AG09309 (cell line): ENCODE measurements at places on chromosomes 6 and 20.
A peak's percentile ranks its signal among the peaks of the same experiment; 100 is the strongest.

GRCh38 chr6:35967076-35967774 lies 46.3 kb upstream of the SRPK1 start:
- DNase-seq: no peak

- DNase-seq: no peak
Observed at GRCh38 chr6:27260836-27261375, 13.4 kb downstream of the PRSS16 start.

GRCh38 chr20:17767624-17768023 lies 67.9 kb downstream of the BANF2 start:
- DNase-seq: no peak

GRCh38 chr6:159151266-159151855 lies 17.8 kb upstream of the FNDC1 start:
- no peak for DNase-seq

GRCh38 chr20:54556406-54556805 lies 81.0 kb downstream of the DOK5 start:
- no peak for DNase-seq

DNA sequence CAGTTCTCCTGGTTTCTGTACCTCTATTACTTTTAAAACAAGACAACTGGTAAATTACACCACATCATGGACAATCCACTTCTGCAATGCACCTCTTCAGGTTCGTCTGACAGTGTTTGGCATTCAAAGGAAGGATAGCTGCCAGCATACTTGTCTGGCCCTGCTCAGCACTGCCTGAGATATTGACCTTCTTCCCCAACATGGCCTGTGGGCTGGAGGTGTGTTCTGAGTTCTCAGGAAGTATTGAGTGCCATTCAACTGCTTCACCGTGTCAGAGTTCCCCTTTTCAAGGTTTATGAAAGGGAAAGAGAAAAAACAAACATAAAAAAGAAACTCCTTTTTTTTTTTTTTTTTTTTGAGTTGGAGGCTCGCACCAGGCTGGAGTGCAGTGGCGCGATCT lies 267.9 kb upstream of the SASH1 start:
- no peak for DNase-seq

DNA sequence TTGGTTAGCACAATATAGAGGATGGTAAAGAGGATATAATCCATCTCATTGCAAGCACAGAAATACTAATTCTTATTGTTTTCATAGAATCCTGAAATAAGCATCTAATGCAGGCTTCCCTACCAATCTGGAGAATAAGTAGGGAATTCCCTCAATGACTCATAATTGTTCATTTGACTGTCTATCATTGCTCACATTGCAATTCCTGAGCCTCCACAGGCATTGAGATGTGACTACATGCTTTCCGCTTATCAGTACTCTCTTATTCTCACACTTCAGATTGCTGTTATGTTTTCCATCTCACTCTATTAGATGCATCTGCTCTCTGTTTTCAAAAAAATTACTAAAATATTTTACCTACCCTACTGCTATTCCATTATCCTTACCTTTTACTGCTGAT lies 216.2 kb upstream of the PRSS16 start:
- no peak for DNase-seq

DNA sequence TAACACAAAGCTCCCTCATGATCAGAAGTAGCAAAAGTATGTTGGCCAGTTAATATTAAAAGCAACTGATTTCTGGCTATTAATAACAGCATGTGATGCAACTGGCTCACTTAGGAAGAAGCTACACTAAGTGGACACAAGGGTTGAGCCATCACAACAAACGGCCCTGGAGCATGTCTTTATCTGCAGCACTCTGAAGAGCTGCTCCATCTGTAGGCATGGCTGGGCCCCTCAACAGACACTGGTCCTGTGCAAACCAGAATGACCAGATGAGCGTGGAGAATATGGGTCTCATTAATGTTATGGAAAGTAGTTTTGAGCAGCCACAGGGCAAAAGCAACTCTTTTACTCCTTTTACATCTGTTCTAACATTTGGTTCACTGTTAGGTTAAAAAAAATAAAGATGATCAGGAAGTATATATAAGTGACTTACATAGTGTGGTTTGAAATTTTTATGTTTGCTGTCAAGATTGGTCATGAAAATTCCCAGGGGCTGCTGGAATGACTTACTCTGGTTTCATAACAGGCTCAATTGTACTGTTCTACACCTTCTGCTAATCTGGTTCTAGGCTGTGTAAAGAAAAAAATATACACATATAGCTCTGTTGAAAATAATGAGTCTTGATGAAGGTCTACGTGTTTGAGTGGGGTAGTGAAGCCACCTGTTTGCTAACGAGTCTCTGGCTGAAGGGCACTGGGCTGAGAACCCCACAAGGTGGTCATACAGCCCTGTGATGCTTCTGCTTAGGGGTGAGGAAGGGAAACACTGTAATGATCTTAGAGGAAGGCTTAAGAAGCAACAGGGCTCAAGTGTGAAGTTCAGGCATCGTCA lies 58.1 kb downstream of the INSM1 start:
- no peak for DNase-seq

GRCh38 chr6:110020888-110021287 lies 42.8 kb downstream of the GPR6 start:
- DNase-seq: no peak

- DNase-seq: peak; percentile 96
Observed at GRCh38 chr6:23174781-23175361, 605.5 kb downstream of the HDGFL1 start.

- no peak for DNase-seq
Observed at GRCh38 chr6:98657764-98658163, 176.6 kb upstream of the POU3F2 start.

GRCh38 chr6:130223508-130223907 lies 757 bp upstream of the SAMD3 start:
- DNase-seq: no peak

GRCh38 chr20:10857352-10858070 lies 183.7 kb upstream of the JAG1 start:
- DNase-seq: no peak

DNA sequence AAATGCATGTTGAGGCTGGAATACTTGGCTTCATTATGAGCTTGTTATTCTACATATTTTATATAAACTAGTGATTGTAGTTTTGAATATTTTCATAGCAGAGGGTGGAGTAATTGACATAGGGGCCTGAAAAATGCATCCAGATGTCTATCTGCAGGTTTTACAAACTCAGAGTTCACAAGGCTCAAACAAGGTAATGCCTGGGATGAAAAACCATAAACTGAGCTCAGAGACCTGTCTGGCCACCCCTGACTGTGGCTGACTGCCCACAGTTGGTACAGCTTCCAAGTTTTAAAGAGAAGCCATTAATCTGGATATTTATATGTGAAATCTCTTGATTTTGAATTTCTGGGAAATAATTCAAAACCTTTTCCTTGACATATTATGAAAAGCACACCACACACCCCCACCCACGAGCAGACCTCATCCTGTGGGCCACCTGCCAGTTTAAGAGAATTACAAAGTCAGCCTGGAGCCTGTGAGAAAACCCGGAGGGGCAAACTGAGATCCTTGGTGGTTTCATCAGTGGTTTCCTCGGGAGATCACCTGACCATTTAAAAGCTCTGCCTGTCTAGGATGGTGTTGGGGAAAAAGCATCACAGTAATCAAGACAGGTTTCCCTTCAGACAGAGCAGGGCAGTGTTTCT lies 230.1 kb downstream of the SAMD5 start:
- peak; percentile 27 for DNase-seq

DNA sequence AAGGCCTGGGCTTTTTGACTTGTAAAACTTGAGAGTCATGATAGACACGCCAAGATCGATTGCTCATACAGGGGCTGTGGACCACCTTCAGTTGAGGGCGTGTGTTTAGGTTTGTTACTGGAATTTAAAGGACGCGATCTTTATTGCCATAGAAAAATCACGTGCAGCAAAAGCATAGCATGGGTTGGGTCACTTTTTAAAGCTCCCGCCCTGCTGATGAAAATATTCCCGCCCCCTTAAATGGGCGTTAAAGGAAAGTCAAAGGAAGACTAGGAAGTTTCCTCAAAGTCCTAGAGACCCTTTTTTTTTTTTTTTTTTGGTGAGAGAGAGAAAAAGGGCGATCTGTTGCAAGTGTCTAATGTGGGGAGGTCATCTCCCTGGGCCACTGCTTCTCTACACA lies 23.1 kb downstream of the TFAP2A start:
- no peak for DNase-seq

GRCh38 chr20:52275181-52275691 lies 83.7 kb upstream of the ZFP64 start:
- DNase-seq: no peak

GRCh38 chr6:149032599-149033405 lies 284.7 kb upstream of the TAB2 start:
- DNase-seq: peak; percentile 93

DNA sequence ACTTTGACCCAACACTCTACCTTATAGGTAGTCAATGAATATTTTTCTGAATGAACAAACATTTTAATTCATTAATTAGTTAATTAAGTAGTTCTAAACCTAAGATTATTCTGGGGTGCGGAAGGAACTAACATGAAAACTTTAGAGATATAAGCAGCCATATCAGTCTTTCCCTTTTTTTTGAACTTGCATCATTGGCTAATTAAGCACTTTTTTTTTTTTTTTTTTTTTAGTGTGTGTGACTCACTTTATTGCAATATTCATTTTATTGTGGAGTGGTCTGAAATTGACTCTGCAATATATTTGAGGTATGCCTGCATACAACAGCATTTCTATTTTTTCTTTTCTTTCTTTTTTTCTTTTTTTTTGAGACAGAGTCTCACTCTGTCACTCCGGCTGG lies 21.8 kb upstream of the AMD1 start:
- no peak for DNase-seq

DNA sequence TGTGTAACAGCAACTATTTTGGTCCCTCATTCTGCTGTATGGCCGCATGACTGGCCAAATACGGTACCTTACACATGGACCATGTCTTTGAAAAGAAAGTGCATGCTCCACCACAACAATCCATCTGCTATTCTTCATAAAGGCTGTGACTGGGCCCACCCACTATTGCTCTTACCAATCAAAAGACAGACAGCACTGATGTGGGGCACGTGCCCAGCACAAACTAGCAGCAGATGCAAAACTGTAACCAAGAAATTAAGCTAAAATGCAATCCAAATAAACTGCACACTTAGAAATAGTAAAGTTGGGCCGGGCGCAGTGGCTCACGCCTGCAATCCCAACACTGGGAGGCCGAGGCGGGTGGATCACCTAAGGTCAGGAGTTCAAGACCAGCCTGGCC lies 20.5 kb downstream of the MDN1 start:
- no peak for DNase-seq

DNA sequence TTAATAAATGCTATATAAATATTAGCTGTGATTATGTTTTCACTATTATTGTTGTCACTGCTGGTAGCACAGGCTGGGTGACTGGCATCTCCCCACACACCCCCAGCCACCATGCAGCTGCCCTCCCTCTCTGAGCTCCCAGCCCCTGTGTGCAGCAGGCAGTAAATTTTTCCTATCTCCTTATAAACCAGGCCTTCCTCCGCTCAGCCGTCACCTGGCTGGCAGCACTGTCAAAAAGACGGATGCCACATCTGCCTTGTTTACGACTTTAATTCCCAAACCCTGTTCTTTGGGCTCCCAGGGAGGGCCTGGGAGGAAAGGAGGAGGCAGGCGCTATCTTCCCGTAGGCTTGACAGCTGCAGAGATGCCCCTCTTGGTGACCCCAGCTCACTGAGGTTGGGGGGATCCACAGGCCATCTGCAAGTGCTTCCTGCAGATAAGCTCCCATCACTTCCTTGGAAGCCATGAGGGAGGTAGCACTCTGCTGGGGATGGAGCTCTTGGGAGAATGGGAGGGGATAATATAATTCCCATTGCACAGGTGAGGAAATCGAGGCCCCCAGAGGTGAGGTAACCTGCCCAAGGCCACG lies 94.5 kb downstream of the GRM4 start:
- no peak for DNase-seq

GRCh38 chr20:49887251-49888211 lies 27.8 kb downstream of the SPATA2 start:
- DNase-seq: no peak

DNA sequence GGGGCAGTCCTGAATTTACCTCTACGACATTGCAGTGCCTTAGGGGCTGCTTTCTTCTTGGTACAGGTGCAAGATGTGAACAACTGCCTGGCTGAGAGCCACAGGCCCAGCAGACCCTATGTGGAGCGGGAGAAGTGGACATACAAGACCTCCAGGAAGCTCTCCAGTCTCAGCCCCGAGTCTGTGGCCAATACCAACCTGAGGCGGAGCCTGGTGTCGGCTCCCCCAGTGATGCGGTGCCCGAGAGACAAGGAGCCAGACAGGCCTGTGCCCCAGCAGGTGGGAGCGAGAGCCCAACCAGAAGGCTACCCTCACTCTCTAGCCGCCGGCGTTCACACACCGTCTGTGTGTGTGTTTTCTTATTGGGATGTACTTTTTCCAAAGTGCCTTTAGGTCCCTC lies 59.6 kb downstream of the EFCAB8 start:
- DNase-seq: no peak

GRCh38 chr20:60395991-60396390 lies 437.8 kb downstream of the CDH26 start:
- no peak for DNase-seq

DNA sequence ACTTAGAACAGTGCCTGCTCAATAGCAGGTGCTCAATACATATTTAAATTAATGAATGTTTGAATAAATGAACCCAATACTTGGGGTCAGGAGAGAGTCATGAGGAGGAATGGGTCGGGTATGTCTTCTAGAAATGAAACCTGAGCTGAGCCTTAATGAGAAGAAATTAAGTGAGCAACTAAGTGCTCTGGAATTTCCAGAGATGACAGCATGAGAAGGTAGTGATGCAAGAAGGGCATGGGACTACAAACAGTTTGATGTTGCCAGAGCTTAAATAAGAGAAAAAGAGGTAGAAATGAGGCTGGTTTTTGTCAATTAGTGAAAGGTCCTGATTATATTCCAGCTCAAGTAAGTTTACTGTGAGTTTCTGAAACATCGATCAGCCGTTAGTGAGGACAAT lies 82.9 kb downstream of the PDE10A start:
- no peak for DNase-seq

GRCh38 chr20:22827916-22828315 lies 207.2 kb upstream of the SSTR4 start:
- no peak for DNase-seq

GRCh38 chr6:118743746-118744145 lies 92.4 kb upstream of the CEP85L start:
- DNase-seq: no peak

DNA sequence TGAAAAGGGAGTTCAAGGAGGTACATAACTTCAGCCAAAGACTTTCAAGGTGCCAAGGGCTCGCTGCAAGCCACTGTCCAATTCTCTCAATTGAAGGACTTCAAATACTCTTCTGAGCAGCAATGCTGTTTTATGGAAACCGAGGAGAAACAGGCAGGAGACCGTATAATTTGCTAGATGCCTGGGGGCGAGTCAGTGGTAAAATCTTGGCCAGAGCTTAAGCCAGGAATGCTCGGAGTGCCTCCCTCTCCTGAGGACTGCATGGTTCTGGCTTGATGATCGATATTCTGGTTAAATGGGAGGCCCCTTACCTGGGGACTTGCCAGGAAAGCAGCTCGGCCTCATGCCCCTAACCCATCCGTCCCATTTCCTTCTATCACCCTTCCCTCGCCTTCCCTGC lies 35.8 kb upstream of the NOP56 start:
- no peak for DNase-seq

DNA sequence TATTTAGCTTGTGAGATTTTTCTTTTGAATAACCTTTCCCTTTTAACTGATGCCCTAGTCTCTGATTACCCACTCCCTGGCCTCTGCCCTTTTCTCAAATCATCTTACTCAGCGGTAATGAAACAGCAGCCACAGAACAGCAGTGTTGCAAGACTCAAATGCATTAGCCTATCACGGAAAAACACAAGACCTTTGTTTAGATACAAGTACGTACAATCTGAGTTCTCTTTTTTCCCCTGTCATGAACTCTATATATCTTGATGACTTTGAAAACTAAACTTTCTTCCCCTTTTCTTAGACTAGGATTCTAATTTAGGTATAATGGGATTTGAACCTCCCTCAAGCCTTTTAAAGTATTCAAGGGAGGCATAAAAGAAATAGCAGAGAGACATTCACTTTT lies 1034.9 kb downstream of the EYS start:
- DNase-seq: no peak
